ENCODE measurements at places on chromosomes 11 and 22.

DNA sequence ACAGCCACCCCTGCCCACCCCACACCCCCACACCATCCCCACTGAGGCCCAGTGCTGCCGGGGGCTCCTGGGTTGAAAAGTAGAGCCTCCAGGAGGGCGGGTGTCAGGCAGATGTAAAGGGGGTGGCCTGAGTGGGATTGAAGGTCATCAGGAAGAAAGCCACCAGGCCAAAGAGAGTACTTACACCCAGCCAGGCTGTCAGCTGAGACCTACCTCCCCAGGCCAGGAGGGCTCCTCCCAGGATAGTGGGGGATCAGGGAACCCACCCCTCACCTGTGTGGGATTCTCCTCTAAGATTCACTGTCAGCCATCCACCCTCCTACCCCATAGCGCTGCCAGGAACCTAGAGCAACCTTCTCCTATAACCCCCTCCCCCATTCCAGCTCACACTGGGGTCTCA, 17.2 kb upstream of the FCHSD2 start:
- no peak for DNase-seq

DNA sequence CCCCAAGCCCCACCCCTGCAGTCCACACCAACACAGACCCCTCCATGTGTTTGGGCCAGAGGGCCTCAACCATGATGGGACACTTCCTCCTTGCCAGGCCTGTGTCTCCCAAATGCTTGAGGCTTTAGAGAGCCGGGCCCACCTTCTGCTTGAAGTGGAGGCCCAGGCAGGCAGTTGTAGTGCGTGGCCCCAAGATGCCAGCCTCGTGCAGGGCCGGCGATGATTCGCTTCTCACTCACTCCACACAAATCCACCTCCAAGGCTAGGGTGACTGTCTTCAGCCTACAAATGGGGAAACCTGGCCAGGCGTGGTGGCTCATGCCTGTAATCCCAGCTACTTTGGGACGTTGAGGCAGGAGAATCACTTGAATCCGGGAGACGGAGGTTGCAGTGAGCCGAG, 5.7 kb downstream of the PRR5 start:
- DNase-seq = peak; percentile 40

DNA sequence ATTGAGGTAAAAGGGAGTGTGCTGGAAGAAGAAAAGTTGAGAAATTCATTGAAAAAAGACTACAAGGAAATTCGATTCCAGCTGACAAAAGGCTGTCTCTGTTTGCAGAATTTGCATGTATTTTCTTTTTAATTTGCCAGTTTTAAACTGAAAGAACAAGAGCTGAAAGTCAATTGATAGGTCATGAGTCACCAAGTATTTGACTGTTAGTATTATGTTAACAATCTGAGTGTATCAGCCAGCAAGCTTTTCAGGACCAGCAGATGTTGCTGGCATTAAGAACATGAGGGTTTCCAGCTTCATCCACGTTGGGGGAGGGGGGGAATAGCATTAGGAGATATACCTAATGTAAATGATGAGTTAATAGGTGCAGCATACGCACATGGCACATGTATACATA, 726.7 kb downstream of the METTL15 start:
- no peak for DNase-seq

GRCh38 chr22:38034278-38034882, 22.8 kb upstream of the PICK1 start:
- DNase-seq = peak; percentile 93

DNA sequence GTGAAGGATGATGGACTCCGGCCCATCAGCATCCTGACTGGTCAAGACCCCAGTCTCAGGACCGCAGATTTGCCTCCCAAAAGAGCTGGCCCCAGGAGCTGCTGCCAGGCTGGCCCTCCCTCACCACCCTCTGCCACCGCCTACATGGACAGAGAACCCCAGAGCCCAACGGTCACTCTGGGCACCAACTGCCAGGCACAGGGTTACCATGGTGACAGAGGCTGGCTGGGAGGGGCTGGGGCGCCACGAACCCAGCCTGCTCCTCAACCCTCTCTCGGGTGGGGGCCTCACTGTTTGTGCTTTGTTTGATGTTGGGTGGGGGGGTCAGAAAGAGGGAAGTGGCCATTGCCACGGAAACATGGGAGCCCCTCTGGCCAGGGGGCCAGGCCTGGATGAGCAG, 55.8 kb downstream of the ELFN2 start:
- DNase-seq = no peak

DNA sequence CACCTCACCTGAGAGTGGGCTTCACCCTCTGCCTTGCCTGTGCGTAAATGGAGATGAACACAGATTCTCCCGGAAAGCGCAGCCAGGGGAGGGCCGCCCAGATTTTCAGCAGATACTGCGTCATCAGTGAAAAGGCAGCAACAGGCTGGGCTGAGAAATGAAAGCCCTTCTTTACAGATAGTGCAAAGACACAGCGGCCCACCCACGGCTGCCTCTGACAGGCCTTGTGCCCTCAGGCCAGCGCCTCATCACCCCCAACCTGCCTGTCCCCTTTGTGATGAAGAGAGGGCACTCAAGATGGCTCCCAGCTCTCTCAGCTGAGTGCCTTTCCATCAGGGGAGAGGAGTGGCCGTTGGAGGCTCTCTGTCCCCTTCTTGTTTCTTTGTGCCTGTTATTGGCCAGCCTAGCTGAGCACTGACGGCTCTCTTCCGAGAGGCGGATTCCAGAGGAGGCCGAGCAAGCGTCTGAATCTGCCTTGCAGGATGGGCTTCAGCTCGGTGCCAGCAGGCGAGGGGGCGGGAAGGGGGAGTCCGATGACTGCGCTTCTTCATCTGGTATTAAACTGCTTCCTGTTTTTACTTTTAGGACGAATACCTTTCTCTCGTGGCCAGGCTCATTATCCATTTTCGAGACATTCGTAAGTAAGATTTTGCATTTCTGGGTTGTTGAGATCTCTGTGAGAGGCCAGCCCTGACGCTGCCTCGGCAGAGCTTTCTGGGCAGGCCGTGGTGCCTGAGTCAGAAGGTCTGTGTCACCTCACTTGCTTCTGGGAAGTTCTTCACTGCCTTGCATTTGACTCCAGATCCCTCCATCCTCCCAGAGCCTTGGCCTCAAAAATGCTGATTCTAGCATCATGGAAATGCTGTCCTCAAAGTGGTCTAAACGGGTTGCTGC, 43.7 kb downstream of the MED15 start:
- DNase-seq = peak; percentile 66

GRCh38 chr11:111446404-111447111, 65.6 kb downstream of the BTG4 start:
- DNase-seq = peak; percentile 73

DNA sequence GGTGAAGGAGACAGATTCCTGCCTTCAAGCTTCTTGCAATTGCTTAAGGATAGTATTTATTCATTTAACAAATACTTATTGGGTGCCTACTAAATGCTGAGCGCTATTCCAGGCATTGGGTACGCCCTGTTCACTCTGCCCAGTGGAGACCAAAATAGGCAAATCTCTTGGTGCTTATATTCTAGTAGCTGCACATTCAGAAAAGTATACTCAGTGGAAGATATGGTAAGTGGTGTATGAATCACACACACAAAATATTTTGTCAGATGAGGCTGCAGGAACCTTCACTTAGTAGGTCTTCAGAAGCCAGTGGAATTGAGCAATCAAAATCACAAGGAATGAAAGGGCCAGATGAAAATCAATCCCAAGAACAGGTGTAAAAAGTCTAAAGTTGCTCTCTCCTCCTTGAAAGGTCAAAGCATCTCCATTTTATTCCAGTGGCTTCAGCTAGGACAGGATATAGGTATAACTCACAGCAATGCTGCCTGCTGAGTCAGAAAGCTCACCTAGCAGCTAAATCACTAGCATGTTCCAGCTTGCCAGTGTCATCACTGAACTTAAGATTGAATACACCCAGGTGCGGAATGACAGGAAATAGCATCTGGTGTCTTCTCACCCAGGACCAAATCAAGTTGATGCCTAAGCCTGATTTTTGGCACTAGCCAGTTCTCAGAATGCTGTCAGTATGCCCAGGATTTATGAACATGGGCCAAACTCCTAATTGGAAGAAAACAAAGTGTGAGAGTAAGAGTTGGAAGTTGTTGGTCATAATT, 83.9 kb downstream of the AMOTL1 start:
- DNase-seq = no peak

DNA sequence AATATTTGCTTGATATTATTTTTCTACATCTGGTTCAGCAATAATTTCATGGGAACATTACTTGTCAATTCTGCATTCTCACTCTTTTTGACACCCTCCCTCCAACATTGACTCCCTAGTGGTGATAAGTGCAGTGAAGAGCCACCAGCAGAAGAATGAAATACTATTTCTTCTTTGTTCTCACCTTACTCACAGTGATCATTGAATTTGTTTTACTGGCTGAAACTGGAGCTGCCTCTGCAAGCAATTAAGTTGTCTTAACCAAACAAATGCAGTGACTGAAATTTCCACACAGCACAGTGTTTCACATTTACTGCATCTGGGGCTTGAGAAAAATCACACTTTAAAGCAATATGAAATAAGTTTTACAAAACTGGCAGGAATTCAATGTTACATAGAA, 189.8 kb downstream of the JRKL start:
- no peak for DNase-seq

DNA sequence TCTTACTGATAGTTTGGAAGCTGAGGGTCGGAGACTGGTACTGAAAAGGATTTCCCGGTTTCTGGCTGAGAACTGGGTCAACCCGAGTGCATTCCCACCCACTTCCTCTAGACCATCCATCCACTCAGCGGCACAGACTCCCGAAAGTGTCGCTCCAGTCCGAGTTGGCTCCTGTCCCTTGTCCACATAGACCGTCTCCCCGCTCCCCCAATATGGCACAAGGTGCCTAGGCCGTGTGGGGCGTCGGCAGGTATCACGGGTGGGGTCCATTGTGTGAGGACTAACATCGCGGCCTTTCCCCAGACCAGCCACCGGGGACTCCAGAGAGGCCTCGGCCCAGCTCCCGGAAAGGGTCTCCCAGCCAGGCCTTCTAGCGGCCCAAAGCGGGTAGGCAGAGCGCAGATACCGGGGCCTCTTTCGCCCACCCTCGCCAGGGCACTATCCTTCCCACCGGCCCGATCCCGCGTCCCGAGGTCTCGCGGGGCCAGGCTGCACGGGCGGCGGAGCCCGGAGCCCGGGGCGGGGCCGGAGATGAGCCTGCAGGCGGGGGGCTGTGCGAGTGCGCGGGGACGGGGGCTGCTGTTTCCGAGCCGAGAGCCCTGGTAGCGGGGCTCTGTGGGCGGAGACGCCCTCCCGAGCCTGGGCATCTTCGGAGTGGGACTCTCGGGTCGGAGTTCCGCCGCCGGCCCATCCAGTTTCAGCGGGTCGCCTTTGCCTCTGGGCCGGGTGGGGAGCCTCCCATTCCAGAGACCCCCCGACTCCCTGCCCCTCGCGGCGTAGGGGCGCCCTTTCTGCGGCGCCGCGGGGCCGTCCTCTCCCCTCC, 21.1 kb downstream of the SERPINH1 start:
- DNase-seq = peak; percentile 76

GRCh38 chr11:111409915-111410314, 30.8 kb upstream of the POU2AF1 start:
- no peak for DNase-seq

DNA sequence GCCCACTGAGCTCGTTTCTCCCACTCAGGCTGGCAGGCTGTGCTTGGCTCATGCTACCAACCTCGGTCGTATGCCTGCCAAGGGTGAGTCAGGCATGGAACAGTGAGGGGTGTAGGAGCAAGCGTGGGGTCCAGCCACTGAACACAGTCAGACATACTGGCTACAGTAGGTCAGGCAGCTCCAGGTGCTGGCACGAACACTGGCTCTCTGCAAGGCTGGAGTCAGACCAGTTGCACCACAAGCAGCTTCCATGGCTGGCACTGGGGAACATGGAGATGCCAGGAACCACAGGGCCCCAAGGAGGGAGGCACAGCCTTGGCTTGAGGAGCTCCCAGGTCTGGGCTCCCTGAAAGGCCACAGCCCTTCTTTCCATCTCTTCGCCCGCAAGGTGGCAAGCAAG, 410.7 kb upstream of the KIRREL3 start:
- DNase-seq = no peak

DNA sequence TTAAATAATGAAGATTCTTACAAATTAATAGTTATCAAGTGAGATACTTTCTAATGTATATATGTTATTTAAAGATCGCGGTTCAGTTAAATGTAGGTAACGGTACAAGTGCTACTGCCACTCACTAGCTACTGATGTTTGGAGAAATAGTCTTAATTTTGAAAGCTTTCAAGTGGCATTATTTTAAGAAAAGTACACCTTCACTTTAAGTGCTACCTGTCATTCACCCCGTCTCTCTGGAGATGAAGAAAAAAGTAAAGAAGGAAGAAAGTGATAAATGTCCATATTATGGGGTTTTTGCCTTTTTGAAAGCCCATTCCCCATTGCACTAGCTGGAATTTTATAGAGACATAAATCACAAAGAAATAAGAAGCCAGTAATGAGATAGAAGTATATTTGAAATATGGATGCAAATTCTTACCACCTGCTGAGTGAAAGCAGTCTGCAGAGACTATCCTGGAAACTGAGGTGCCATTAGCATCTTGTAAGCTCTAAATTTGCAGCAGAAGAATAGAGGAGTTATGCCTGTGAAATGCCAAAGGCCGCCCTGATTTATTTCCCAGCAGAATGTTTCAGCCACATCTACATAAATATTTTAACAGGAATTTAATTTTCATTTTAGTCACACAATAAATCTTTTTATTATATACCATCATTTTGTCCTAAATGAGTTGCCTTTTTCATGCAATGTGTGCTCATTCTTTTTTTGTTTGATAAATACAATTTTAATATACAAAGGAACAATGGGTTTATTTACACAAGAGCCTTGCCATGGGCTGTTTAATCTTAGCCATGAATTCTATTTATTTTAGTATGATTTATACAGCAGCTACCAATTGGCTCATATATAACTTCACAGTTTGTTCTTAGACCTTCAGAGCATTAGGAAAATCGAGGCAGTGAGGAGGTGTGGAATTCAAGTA, 489.9 kb upstream of the RAG2 start:
- no peak for DNase-seq

- no peak for DNase-seq
Observed at GRCh38 chr22:17965538-17966402, 58.6 kb downstream of the MICAL3 start.

DNA sequence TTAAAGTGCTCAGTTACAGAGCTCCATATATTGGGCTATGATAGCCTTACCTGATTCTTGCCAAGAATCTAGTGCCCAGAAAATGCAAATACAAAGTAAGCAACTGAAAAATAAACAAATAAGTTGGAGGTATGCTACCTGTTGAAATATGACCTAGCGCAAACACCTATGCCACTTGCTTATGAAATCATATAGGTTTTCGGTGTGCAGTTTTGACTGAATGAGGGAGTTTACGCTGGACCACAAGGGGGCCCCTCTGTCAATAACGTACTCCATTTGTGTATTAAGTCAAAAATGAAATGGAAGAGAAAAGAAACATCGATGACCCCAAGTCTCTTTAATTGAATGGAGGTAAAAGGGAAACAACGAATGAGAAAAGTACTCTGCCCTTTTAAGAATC, 84.9 kb upstream of the TRIM77 start:
- no peak for DNase-seq

- no peak for DNase-seq
Observed at GRCh38 chr11:100756559-100756958, 69.5 kb downstream of the ARHGAP42 start.

GRCh38 chr22:23751441-23751996, 607 bp upstream of the ZNF70 start:
- DNase-seq = no peak

- DNase-seq = no peak
Observed at GRCh38 chr11:71477641-71478527, 24.9 kb downstream of the NADSYN1 start.

- DNase-seq = no peak
Observed at GRCh38 chr11:102950622-102951081, 4.9 kb downstream of the MMP13 start.
